SW 1271 (cell line): ENCODE measurements at places on chromosomes 3 and 15.

DNA sequence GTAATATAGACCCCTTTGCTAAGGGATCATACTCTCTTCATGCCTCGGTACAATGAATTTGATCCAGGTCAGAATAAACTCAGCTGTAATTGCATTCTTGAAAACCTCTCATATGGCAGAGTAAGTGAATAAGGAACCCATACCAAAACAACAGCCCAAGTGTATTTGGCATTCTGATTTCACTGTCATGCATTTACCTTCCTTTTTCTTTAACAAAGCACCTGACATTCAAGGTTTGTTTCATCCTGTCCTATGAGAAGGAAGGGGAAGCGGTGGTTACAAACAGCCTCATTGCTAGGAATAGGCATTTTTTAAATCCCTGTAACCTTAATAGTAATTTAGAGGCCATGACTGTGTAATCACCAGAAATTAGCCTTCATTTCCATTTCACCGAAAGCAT is 97.1 kb downstream of the LSAMP start:
- no peak for DNase-seq

DNA sequence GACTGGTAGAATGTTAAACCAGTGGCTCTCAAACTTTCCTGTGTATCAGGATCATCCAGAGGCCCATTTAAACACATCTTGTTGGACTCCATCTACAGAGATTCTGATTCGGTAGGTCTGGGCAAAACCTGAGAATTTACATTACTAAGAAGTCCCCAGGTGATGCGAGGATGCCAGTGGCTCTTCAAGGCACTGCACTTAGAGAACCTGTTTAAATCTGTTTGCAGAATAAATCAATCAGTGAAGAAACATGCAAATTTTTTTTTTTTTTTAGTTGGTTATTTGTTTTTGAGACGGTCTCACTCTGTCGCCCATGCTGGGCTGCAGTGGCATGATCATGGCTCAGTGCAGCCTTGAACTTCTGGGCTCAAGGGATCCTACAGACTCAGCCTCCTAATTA is 117.7 kb upstream of the WNT5A start:
- DNase-seq = no peak

DNA sequence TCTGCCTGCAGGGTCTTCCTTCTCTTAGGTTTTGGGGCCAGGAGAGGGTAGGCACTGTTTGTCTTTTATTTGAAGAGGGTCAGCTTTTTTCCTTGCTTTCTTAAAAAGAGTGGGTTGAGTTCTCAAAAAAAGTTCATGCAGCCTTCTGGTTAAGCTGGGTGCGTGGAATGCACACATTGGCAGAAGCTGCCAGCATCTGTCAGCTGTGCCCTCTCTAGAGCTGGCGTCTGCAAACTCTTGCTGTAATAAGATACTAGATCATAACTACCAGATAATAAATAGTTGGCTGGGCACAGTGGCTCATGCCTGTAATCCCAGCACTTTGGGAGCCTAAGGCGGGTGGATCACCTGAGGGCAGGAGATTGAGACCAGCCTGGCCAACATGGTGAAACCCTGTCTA is 373.4 kb downstream of the OCA2 start:
- no peak for DNase-seq

DNA sequence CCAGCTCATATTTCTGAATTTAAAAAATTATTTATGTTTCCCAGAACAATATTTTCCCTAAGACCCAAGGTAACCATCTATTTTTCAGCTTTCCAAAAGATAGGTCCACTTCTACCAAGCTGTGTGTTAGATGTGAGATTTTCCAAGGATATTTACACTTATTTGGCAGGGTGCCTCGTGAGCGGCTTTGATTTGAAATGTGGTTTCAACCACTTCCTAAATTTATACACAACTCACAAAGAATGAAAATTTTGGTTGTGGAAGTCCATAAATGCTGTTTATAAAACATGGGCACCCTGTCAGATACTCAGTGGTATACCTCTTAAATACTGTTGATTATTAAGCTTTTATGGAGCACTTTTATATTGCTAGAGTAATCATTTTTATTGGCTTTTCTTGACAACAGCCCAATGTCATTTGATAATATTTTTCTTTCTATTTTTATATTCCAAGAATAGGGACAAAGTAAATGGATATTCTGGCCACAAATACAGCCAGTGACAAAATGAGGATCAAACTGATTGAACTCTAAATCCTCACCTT is 57.6 kb downstream of the GAP43 start:
- no peak for DNase-seq
